KBM-7 (cell line): ENCODE measurements at places on chromosomes 16 and 17.

- no peak for DNase-seq
Measured at GRCh38 chr17:2084036-2084765, 29.3 kb downstream of the HIC1 start.

- DNase-seq = no peak
Measured at GRCh38 chr17:78038748-78039288, 80.3 kb downstream of the TNRC6C start.

GRCh38 chr17:40139566-40140058 is 725 bp upstream of the CASC3 start:
- no peak for DNase-seq

DNA sequence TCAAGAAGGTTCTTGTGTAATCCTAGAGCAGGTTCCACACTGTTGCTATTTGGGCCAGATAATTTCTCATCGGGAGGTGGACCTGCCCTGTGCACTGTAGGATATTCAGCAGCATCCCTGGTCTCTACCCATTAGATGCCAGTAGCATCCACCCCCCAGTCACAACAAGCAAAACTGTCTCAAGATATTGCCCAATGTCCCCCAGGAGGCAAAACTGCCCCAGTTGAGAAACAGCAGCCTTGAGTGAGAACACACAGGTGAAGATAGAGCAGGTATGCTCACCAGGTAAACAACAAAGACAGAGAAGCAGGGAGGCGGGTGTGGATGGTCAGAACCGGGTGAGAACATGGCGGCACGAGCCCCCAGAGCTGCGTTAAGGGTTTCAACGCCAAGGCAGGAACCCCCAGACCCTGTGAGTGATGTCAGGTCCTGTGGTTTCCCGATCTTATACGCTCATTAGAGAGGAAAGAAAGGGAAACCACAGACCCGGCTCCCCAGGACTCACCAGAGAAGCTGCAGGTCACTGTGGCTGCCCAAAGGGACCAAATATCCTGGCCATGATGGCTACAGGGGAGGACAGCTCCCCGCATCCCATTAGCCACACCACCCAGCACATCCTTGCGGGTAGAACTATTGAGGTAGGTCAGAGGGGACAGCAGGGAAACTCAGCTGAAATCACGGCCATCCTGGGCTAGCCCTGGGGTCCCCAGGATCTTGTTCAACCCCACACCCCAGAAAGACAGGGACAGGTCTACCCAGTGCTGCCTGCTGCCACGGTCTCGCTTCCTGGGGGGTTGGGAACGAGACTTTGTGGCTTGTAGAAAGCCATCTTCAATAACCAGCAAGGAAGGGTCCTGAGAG is 21.2 kb downstream of the CDC42EP4 start:
- no peak for DNase-seq

GRCh38 chr16:3074860-3075522 is 9.6 kb downstream of the IL32 start:
- DNase-seq = peak; percentile 97

DNA sequence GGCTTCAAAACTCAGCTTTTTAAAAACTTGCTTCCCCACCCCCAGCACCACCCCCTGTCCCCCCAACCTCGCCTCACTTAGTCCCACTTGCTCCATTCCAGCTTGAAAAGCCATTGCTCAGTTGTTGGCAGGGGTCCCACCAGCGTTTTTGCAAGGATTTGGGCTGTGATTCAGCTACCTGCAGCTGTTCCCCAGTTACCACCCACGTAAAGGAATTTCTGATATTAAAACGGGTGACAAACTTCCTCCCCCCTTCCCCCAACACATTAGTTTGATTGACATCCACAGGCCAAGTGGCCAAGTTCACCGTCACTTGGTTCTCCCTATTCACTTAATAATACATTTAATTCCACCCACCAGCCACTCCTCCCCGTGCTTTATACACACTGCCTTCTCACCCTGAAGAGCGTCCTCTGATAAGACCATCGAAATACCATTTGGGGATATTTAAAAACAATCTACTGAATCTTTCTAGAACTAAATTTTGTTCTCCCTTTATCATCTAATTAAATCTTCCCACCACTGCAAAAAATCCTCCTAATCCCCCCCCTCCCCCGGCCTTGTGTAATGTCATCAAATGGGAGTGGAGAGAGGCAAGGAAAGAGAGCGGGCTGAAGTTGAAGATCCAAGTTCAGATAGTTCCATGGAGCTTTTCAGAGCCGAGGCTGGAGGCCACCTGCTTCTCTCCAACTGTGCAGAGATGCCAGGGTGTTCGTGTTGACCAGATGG is 55.1 kb downstream of the SOX9 start:
- no peak for DNase-seq

DNA sequence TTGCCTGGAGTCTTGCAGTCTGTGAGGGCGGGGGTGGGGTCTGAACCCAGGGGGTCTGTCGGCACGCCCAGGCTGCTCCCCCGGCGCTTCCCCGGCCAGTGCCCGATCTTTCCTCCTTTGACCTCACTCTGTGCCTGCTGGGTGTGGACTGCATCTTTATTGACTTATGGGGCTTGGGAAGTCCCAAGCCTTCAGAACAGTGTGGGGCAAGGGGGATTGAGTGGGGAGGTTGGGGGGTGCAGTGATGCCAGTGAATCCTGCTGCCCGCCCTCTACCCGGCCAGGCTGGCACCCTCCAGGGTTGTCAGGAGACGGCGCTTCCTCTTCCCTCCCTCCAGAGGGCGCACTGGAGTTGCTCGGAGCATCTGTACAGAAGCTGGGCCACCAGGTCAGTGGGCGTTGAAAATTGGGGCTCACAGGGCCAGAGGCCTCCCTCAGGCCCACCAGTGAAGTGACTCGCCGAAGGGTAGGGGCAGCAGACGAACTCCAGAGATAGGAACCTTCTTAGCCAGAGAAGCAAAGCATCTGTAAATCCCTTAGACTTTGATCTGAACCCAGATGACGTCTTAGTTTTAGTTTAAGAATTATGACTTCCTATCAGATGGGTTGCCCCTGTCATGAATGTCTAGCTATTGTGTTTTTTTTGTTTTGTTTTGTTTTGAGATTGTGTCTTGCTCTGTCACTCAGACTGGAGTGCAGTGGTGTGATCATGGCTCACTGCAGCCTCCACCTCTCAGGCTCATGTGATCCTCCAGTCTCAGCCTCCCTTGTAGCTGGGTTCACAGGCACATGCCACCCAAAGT is 184.8 kb upstream of the CIBAR2 start:
- peak; percentile 51 for DNase-seq

- no peak for DNase-seq
Measured at GRCh38 chr17:51537996-51538550, 277.7 kb downstream of the UTP18 start.

- no peak for DNase-seq
Measured at GRCh38 chr17:15658296-15658695, 25.8 kb downstream of the TRIM16 start.

GRCh38 chr17:63452962-63453551 is 7.0 kb upstream of the CYB561 start:
- DNase-seq = no peak

DNA sequence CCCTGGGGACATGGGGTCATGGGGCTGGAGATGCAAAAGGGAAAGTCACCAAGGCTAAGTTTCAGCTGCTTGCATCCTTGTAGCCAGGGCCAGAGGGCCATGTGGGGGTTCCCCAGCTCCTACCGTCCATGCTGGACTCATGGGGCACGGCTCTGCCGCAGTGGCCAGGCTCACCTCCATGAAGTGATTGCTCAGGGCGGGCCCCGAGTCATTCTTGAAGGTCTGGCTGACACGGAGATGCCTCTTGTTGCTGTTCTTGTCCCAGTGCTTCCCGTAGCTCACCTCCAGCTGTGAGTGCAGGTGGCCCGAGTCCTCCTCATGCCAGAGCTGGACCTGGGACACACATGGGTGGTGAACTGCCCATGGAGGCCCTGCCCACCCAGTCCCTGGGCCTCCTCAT is 114.5 kb downstream of the RMI2 start:
- no peak for DNase-seq

DNA sequence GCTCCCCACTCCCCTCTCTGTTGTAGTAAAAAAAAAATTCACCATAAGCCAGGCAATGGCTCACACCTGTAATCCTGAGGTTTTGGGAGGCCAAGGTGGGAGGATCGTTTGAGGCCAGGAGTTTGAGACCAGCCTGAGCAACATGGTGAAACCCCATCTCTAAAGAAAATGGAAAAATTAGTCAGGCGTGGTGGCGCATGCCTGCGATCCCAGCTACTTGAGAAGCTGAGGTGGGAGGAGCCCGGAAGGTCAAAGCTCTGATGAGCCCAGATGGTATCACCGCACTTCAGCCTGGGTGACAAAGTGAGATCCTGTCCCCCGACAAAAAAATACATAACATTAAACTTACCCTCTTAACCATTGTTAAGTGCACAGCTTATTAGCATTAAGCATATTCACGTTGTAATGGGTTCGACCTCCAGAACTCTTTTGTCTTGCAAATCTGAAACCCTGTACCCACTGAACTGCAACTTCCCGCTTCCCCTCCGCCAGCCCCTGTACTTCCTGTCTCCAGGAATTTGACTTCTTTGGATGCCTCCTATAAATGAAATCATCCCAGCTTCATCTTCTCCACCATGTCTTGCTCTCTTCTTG is 66.8 kb downstream of the CRISPLD2 start:
- no peak for DNase-seq

DNA sequence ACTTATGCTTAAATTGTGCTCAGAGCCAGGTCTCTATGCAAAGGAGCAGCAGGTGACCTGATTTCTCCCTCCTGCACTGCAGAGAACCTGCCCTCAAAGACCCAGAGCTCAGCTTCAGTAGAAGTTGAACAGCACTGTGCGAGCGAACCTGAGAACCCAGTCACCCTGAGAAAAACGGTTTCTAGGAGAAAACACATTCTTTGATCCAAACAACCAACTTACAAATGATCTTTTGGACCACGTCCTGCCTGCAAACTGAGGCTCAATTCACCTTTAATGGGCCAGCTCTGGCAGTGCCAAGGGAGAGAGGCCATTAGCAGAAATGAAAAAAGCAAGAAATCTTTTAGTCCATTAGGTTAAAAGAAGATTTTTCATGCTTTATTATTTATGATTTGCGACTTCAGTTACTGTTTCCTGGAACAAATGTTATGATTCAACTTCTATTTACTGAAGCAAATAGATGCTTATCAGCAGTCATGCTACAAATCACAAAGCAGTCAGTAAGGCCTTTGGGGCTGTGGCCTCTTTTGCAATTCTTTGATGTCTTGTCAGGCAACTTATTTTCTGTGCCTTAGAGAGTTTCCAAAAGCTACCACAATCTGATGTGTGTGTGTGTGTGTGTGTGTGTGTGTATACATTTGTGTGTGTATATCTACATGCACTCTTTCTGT is 65.7 kb upstream of the LRRC37A3 start:
- peak; percentile 44 for DNase-seq

DNA sequence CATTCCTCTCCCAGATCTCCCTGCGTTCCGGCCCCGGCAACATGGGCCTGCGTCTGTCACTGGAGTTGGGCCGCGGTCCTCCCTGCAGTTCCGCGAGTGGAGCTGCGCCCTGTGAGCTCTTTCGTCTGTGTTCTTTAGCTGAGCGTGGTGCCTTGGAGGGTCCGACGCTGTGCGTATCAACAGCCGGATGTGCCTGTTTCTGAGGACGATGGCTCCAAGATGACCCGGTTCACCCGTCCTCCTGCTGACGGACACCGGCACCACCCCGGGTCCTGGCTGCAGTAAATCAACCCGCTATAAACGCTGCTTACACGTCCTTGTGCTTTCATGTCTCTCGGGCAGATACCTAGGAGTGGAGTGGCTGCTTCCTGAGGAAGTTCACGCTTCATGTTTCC is 44.8 kb upstream of the GNG13 start:
- DNase-seq = no peak

DNA sequence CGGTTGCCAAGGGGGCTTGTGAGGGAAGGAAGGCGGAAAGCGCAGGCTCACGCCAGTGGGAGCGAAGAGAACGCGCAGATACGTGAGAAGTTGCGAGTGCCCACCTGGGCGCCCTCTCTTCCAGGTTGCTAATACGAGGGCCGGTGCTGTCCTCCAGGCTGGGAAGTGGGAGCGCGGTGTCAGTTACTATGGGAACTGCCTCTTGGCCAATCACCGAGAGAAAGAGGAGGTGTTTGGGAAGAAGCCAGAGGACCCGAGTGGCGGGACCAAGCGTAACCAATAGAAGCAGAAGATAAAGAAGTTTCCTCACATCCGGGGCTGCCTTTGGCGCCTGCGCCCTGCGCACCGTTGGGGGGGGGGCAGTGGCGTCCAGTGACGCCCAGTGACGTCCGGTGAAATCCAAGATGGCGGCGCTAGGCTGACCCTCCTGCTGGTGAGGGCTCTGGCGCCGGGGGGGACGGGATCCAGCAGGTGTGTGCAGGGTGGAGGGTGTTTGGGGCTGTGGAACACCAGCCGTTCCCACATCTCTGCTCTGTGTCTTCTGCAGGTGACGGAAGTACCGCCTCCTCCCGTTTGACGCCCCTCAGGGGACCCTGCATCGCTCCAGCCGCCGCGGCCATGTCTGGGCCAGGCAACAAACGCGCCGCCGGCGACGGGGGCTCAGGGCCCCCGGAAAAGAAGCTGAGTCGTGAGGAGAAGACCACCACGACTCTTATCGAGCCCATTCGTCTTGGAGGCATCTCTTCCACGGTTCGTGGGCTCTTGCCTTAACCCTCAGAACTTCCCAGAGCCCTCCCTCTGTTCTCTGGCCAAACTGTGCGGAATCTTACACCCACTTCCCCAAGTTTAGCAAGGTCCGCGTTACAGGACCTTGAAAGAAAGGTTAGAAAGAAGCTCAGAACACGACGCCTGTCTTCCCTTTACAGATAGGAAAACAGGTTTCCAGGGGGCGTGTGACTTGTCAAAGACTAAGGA is at the start of the genes CFAP119 and RNF40:
Gene CFAP119, minus strand, starts transcription at position 135 of the 975 bp plus-strand sequence. CDS start 314 bp downstream, outside the sequence.
Gene RNF40, plus strand, starts transcription at position 395 of the 975 bp plus-strand sequence. Its CDS starts 224 bp downstream, at position 619.
- peak; percentile 98 for DNase-seq

GRCh38 chr17:35537601-35538141 is at the start of gene SLFN12L:
SLFN12L (minus strand) TSS chr17:35537678; CDS start chr17:35522364, 15,314 bp downstream.
- DNase-seq = peak; percentile 90

DNA sequence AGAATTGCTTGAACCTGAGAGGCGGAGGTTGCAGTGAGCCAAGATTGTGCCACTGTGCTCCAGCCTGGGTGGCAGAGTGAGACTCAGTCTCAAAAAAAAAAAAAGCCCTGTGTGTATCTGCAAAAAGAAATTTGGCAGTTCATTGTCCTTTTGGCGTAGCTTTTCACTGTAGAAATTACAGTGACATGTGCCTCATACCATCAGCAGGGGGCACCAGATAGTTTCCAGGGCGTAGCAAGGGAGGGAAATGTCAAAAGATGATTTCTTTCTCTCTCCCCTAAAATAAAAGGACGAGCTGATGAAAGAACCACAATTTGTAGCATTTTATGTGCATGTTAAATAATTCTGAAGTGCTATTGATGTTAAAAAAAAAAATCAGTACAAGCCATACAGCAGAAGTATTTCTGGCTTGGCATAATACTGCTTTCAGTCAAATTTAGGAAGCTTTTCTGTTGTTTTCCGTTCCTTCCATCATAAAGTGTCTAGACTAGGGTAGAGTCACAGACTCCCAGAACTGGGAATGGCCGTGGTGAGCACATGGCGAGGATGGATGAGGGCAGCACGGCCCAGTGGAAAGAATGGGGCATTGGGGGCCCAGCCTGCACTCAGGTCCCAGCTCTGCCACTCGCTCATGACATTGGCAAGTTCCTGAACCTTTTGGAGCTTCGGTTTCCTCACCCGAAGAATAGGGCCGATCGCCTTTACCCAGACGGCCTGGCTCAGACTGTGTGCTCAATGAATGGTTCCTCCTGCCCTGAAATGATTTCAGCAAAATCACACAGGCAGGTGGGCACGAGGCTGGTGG is 59.8 kb upstream of the RPH3AL start:
- peak; percentile 71 for DNase-seq

- no peak for DNase-seq
Measured at GRCh38 chr16:57064995-57065394, 27.4 kb upstream of the CPNE2 start.
